Amygdala (tissue), 56 donors: ENCODE measurements at places on chromosomes 12 and 14.

DNA sequence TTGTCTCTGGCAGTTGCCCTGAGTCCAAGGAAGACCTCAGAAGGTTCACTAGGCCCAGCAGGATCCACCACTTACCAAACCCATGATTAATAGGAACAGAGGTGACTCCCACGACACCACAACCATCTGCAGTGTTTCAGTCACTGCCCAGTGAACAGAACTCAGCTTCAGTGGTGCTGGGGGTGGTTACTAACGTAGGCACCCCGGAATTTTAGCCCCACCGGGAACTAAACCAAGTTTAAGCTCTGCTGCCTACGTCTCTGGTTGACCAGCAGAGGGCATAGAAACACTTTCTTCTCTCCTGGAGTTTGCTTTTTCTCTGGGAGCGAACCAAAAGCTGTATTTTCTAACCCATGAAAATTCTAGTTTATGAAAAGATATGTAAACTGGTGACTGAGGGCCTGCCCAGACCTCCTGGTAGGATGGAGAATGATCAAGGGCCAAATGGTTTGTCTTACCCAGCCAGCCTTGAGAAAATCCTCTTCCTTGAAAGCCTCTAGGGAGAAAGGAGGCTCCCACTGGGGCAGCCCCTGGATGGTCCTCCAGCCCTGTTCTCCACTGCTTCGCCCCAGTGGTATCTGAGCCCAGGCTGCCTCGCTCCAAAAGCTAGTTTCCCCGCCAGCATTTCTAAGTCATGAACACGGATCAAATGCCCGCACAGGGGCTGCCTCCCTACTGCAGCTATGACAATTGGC lies 379.8 kb downstream of the DPF3 start:
- no peak for DNase-seq

- no peak for DNase-seq
Measured at GRCh38 chr12:12562016-12562483, 613 bp downstream of the DUSP16 start.

GRCh38 chr14:37813732-37814131 lies 218.3 kb downstream of the TTC6 start:
- no peak for DNase-seq

- no peak for DNase-seq
Measured at GRCh38 chr12:81207664-81208063, 129.8 kb downstream of the ACSS3 start.

DNA sequence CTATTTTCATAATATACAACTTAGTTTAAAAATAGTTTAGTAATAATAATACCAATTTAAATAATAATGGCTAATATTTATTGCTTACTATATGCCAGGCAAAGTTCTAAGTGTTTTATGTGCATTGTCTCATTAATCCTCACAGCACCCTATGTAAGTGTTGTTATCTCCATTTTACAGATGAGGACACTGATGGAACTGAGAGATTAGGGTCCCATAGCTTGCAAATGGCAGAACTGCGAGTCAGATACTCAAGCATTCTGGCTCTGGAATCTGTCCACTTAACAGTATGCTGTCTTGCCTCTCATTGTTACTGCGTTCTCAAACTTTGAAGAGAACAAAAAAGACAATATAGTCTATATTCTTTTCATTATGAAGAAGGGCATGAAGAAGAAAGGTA lies 19.0 kb downstream of the AP5M1 start:
- no peak for DNase-seq

- no peak for DNase-seq
Measured at GRCh38 chr14:99660006-99660566, 15.2 kb downstream of the HHIPL1 start.

DNA sequence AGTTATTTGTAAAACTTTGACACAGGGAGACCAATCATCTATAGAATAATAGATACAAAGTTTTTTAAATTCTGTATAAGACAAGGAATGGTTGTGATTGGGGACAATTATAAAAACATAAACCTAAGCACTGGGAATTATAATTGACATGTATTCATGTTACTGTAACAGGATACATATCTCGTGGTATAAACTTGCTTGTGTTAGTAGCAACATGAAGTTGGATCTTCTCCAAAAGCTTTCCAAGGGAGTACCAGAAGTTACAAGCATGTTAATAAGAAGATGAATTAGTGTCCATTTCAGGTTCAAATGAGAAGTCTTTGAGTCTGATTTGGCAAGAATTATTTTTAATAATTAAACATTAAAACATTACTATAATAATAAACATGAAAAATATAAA lies 42.2 kb downstream of the CDKL1 start:
- DNase-seq: no peak

- DNase-seq: no peak
Measured at GRCh38 chr12:79194595-79194994, 330.0 kb downstream of the SYT1 start.

DNA sequence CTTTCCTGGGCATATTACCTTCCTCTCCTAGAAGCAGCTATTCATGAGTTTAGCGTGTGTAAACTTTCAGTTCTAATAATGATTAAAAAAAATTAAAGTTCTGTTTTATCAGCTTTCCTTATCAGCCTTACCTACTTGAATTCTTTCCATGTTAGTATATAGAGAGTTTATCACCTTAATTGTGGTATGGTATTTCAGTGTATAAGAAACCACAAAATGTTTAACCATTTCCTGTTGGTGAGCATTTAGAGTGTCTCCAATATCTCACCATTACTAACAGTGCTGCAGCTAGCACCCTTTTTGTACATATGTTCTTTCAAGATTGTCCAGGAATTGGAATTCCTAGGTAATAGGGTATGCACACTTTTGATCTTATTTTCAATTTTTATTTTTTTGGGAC lies 89.5 kb downstream of the FBXO33 start:
- DNase-seq: no peak

GRCh38 chr12:110004598-110004997 lies 5.4 kb downstream of the ANKRD13A start:
- no peak for DNase-seq

DNA sequence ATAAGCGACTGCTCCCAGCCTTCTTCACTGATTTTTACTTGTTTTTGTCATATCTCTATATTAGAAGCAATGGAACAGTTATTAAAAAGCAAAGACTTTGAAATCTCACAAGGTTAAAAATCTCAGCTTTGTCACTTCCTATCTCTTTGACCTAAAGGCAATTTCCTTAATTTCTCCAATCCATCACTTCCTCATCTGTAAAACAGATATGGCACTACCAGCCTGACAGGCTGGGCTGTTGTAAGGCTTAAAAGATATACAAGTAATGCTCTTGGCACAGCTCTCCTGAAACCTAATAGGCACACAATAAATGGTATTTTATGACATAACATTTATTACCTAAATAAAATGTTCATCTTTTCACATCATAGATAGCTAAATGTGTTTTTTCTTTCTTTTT lies 25.6 kb downstream of the ATXN2 start:
- no peak for DNase-seq

- DNase-seq: no peak
Measured at GRCh38 chr12:118035190-118036041, 18.9 kb downstream of the RFC5 start.

DNA sequence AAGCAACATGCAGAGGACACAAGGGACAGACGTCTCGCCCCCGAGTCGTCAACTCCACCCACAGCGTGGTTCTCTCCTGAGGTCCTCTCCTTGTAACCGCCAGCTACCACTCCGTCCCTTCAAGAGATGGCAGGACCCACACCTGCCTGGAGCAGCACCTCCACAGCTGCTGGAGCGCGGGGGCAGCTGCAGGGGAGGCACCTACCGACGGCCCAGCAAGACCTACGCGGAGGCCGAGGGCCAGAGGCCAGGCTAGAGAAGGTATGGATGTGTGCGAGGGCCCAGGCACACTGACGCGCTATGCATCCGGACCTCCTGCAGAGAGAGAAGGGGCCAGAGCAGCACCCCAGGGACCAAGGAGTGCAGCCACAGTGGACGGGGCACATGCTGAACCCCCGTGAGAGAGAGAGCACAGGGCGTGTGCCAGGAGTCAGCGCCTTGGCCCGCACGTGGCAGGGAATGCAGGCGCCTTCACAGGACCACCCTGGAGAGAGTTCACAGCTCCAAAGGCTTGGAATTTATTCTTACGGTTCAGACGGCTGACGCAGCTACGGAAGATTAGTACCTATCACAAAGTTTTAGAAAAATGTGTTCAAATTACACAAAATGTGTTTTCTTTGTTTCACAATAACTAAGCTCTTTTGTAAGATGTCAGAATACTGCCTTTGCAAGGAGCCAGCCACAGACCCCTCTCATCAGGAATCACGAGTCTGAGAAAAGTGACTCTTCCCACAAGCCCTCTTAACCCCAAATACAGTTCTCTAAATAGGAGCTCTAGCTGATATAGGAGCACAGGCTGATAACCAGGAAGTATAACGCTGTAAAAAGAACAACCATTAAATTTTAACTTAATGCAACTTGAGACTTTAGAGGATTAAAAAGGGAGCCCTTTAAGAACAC lies 36.8 kb downstream of the CDC42BPB start:
- DNase-seq: no peak

DNA sequence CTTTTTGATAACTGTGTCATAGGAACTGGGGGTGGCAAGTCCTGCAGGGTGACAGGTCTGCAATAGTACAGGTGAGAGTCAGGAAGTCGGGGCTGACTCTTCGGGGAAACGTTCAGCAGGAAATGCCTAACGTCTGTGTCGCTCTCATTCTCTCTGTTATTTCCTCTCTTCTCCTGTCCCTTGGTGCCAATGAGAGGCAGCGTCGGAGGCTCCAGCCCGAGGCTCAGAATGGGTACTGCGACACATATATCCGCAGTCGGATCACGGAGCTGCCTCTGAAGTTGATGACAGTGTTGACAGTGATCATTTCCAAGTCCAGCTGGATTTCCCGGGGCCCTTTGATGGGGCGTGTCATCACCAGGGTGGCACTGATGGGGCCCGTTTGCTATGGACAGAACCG lies 2.7 kb upstream of the TC2N start:
- no peak for DNase-seq

- DNase-seq: no peak
Measured at GRCh38 chr12:89947437-89948270, 239.0 kb upstream of the ATP2B1 start.

DNA sequence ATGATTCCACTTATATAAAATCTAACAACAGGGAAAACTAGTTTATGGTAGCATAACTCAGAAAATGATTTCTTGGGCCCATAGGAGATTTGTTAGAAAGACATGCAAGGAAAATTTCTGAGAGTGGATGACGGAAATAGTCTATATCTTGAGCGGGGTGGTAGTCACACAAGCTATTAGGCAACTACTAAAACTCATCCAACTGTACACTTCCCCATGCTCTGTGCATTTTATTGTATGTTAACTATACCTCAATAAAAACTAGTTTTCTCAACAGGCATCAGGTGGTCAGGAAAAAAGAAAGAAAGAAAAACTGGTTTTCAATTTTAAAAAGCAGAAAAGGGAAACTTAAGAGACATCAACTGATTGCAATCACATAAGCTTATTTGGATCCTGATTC lies 9.9 kb downstream of the SLC5A8 start:
- DNase-seq: no peak

- DNase-seq: no peak
Measured at GRCh38 chr12:95099270-95099790, 25.9 kb upstream of the NR2C1 start.

DNA sequence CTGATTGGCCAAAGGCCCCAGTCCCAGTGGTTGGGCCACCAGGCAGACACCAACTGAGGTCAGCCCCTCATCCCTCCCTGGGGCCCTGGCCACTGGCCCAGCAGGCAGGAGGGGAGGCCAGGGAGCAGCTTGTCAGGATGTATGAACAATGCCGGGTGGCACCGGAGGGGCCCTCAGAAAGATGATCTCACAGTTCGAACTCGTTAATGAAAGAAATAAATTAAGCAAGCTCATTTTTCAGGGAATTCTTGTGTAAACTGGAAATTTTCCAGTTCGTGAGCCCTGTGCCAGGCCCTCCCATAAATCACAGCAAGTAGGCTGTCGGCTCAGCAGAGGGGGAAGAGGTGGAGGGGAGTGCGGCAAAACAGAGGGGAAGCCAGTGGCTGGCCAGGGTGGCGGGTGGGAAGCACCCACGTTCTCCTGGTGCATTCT lies 177.0 kb upstream of the VASH1 start:
- DNase-seq: no peak
